CD4-positive, alpha-beta memory T cell (primary cell): ENCODE measurements at places on chromosomes 6 and 20. TPM values are rescaled to one million over a fixed set of nuclear protein-coding genes. Genes with fewer than 3 reads are reported as not detected.

DNA sequence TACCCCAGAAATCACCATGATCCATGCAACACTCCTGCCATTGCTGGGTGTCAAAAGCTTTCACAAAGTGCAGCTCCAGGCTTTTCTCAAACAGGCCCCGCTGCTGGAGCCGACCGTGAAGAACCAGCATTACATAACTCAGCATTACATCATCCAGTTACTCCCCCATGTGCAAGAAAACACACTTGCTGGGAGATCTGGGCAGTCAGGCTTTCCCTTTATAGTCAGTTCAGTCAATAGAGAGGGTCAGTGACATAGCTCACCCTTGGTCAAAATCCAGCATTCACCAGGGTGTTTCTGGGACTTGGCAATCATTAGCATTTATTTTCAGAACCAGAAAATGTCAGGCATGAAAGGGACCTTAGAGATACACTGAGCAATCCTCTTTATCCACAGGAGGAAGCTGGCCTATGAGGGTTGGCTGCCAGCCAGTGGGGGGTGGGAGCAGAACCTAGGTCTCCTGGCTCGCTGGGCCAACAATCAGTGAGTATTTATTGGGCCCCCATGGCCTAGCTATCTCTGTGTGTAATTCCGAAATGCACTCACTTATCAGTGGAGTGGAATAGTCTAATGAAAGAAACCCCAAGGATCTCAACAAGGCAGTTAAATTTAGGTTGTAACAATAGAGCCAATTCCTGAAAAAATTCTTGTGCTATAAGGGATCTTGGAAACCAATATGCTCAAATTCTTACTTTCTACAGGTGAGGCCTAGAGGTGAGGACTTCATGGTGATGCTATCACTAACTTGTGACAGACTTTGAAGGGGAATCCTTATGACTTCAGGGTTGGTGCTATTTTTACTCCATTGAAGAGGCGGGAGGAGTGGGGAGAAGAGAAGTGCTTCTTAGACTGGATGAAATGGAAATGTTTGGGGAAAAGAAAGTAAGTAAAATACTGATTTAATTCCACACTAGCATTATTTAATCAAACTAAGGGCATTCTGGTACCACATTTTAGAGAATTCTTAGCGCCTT lies 54.6 kb downstream of the LYRM4 start:
- H3K27ac ChIP-seq: no peak overlapping the region
- H3K4me1 ChIP-seq: no peaks in the 10 kb centered on the region
- no peaks in the 10 kb centered on the region for H3K27me3 ChIP-seq
- H3K4me3 ChIP-seq: no peak overlapping the region
- DNase-seq: no peak

DNA sequence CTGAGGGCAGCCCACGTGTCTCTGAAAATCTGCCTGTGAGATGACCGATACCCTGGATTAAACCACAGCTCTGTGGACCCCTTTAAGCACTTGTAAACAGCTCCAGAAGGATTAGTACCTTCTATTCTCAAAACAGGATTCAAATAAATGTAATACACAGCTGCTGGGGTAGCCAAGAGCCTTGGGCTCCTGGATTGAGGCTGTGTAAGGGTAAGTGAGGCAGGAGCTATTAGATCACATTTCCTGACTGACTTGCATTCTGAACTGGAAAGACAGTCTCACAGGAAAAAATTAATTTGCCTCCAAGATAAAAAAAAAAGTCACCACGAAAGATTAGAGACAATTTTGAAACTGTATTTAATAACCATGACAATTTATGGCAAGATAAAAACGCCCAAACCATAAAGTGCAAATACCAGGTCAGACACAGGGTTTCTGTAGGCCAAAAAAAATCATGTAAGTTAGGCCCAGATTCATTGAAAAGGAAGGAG lies 78.0 kb downstream of the TRMT11 start:
- no peaks in the 10 kb centered on the region for H3K36me3 ChIP-seq
- no peaks in the 10 kb centered on the region for H3K27me3 ChIP-seq
- H3K4me1 ChIP-seq: no peaks in the 10 kb centered on the region
- no peak for DNase-seq

GRCh38 chr6:16284472-16284871 lies 46.1 kb downstream of the GMPR start:
- DNase-seq: no peak
- no peaks in the 10 kb centered on the region for H3K36me3 ChIP-seq
- no peak overlapping the region for H3K27ac ChIP-seq
- no peak overlapping the region for H3K4me3 ChIP-seq

DNA sequence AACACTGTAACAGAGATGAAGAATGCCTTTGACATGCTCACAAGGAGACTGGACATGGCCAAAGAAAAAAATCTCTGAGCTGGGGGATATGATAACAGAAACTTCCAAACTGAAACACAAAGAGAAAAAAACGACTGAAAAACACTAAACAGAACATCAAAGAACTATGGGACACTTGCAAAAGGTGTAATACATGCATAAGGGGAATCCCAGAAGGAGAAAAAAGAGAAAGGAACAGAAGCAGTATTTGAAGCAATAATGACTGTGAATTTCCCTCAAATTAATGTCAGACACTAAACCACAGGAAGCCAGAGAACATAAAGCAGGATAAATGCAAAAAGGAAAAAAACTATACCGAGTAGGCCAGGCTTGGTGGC lies 117.4 kb upstream of the ARID1B start:
- H3K4me3 ChIP-seq: no peak overlapping the region
- no peaks in the 10 kb centered on the region for H3K27me3 ChIP-seq
- DNase-seq: no peak

HCK gene
- 0.09 TPM for polyA plus RNA-seq
